ENCODE measurements at places on chromosomes 2 and 18.

DNA sequence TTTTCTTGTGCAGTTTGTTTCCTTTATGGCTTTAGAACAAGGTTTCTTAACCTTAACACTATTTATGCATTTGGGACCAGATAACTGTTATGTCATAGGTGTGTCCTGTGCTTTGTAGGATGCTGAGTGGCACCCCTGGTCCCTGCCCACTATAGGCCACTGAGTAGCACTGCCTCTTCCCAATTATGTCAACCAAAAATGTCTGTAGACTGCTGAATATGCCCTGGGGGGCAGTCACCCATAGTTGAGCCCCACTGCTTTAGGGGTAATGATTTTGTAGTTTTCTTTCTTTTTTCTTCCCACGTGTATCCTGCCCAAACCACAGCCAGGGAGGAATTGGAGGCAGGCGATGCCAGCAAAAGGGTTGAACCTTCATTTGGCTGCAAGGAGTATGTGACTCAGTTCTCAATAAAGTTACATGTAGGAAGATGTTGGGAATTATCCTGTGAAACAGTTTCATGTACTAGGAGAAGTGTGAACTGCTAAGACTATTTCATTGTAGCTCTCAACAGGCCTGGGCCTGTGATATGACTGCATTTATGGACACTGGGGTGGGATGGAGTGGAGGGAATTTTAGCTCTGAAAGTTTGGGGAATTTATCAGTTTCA is 65.7 kb downstream of the FMNL2 start:
- DNase-seq, result no peak

DNA sequence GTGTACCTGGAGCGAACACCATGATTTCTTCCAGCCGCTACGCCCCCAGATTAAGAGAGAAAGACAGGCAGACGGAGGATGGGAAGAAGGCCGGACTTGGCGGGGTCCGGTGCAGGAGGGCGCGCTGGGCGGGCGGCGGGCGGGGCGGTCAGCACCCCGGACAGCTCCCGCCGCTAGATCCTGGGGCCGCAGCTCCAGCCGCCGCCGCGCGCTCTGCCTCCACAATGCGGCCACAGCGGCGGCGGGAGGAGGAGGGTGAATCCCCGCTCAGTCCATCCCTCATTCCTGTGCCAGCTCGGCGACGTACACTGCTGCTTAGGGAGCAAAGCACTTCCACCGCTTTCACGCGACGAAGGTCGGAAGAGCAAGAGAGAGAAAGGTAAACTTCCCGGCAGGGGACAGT is at the start of gene AKAIN1:
Gene AKAIN1 (minus strand): TSS at position 226 of the 403 bp plus-strand sequence. CDS start 204 bp downstream, at position 22.
- DNase-seq, result no peak

GRCh38 chr2:219661197-219661954 is 33.9 kb downstream of the SLC4A3 start:
- DNase-seq, result no peak

GRCh38 chr2:145511946-145512345 is 992.0 kb upstream of the ZEB2 start:
- DNase-seq, result no peak

DNA sequence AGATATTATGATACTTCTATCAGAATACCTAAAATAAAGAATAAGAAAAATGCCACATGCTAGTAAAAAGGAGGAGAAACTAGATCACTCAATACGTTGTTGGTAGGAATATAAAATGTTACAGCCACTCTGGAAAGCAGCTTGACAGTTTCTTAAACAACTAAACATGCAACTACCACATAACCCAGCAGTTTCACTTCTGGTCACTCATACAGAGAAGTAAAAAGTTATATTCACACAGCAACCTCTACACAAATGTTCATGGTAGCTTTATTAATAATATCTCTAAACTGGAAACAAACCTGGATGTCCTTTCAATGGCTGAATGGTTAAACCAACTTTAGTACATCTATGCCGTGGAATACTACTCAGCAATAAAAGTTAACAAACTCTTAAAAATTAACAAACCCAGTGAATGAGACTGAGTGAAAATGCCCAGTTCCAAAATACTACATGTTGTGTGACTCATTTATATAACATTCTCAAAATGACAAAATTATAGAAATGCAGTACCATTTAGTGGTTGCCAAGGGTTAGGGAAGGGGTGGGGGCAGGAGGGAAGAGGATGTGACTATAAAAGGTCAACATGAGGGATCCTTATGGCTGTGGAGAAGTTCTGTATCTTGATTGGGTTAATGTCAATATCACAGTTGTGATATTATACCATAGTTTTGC is 124.1 kb downstream of the MMADHC start:
- no peak for DNase-seq

DNA sequence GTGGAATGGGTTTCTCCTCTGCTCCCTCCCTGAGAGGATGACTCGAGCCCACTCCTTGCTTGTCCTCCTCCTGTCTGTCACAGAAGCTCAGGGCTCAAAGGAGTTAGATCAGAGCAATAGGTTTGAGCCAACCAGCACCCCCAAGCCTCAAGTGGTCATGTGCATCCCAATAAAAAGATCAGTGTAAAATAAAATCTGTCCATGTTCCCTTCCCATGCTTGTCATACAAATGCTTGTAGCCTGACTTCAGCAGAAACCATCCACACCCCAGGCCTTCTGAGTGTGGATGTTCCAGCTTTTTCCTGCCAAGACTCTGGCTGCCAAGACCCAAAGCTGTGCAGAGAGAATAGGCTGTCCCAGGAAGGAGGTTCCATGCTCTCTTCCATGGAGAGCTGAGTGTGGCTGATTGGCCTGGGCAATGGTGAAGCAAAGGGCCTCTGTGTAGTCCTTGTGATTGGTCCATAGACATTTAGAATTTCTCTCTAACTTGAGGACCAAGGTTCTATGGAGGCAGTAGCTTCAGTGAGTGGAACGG is 67.4 kb downstream of the GYPC start:
- no peak for DNase-seq

Measured in stimulated activated CD8-positive, alpha-beta memory T cell treated with anti-CD3 and anti-CD28 coated beads, Interleukin-4, amount 100 ng/mL, for 1 hour (primary cell).